Activated naive CD4-positive, alpha-beta T cell treated with anti-CD3 and anti-CD28 coated beads, Interleukin-2, amount 10 ng/mL, durations not matched to agents 7 days and 5 days (primary cell): ENCODE measurements at places on chromosomes 7 and 10.

GRCh38 chr7:155291045-155291530 lies 6.6 kb upstream of the INSIG1 start:
- no peak for DNase-seq

- DNase-seq: no peak
Observed at GRCh38 chr7:138662076-138662990, 38.8 kb downstream of the SVOPL start.

DNA sequence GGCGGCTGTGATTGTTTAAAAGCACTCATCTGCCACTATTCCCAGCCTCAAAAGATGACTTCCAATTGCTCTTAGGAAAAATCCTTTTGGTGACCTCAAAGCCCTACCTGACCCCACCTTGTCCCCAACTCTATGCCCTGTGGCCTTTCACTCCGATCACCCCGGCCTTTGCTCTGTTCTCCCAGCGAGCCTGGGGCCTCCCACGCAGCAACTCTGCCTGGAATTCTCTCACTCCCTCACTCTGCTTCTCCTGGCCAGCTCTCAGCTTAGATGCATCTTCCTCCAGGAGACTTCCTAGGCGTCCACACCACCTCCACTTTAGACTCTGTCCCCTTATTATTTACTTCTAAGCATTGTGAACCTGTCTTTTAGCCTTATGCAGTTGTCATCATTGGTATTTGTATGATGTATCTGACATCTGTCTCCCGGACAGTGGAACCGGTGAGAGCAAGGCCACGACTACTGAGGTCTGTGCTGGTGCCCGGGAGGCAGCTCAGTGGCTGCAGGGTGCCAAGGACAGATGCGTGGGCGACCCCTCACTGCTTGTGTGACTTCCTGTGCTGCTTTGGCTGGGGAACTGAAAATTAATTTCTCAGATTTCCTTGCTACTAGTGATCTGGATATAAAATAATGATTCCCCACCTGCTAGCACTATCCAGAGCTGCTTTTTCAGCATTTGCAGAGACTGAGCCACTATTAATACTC lies 63.0 kb downstream of the PIP4K2A start:
- no peak for DNase-seq

DNA sequence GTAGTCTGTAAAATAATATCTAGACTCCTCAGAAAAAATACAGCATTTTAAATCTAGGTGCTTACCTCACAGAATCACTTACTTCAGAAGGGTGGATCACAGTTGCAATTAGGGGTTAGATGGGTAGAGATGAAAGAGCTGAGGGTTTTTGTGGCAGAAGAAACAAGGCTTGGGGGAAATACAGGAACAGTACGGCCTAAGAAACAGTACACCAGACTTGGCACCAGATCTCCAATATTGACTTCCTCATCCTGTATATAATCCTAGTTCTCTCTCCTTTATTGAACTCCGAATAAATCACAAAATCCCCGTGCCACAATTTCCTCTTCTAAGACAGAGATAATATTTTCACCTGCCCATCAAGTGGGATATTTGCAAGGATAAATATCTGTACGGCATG lies 14.3 kb downstream of the CEP41 start:
- no peak for DNase-seq

DNA sequence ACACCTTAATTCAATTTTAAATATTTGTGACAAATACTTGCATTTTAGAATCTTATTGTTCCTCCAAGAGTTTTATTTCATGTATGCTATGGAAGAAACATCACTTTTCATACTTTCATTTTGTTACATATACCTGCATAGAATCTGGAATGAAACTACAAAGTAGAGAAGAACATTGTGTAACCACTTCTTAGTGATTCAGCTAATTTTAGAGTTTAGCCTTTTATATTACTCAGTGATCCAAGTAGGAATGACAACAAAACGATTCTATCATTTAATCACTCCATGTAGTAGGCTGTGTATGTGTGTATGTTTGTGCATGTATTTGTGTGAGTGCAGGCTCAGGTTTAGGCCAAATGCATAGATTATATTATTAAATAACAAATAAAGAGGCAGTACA lies 14.4 kb upstream of the SEMA3A start:
- no peak for DNase-seq

DNA sequence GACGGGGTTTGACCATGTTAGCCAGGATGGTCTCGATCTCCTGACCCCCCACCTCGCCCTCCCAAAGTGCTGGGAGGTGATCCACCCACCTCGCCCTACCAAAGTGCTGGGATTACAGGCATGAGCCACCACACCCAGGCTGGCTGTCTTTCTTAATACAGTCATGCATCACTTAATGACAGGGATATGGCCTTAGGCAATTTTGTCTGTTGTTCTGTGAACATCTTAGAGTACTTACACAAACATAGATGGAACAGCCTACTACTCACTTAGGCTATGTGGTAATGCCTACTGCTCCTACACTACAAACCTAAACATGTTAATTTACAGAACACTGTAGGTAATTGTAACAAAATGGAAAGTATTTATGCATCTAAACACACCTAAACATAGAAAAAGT lies 106.6 kb upstream of the KCNMA1 start:
- no peak for DNase-seq

DNA sequence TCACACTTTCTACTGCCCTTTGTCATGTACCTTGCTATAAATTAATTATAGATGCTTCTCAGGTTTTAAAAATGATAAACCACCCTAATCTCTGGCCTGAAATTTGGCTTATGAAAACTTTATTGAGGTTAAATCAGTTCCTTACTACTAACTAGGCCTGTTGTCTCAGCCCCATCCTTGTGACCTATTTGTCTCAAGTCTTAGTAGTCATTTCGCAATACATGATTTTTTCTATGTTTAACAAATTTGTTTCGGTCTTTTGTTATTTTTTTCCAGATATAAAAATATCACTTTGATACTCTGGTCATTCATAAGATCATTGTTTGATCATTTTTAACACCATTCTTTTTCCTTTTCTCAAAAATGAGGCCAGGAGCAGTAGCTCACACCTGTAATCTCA lies 411.6 kb downstream of the GFRA1 start:
- no peak for DNase-seq

DNA sequence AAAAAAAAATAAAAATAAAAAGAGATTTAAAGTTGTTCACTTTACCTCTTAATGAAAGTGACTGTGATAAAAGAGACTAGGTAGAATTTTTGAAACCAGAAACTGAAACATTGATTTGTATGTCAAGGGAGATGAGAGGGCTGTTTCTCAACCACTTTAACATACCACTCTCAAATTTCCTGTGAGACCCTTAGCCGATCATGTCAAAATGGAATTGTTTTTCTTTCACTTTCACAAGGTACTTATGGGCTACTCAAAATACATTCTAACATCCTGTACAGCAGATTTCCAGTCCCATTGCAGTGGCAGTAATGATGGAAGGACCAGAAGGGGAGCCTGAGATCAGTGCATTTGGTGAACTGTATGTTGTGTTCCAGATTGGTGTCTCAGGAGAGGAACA lies 261.2 kb downstream of the PPP1R3A start:
- no peak for DNase-seq

DNA sequence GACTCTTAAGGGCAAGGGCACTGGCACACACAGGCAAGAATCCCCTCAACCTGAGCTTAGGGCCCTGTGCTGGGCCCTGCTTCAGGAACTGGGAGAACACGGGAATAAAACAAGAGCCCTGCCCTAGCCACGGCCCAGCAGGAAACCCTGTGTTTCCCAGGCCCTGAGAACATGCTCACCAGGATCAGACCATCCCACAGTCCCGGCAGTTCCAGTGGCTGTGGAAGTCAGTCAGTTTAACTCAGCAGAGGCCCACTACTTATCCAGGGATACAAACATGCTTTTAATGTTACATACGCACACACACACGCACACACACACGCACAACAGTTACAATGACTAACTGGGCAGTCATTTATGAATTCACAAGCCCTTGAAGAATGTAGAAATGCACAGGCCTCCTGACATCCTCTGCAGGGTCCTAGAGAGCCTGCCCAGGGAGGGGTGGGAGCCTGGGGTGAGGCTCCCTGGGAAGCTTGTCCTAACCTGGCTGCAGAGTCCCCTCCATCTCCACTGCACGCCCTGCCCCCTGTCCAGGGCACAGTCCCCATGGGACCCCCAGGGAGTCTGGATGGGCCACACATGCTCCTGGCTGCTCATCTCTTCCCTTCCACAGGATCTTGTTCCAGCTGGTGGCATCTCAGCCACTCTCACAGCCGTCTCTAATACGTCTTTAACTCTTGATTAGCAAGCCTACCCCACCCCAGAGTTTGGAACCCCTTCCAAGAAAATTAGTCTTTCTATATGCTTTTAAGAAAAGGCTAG lies 97.6 kb downstream of the TCERG1L start:
- DNase-seq: peak; percentile 8

GRCh38 chr10:24152270-24152669 lies 56.7 kb upstream of the KIAA1217 start:
- DNase-seq: no peak

GRCh38 chr10:13788711-13789447 lies 202.1 kb downstream of the PRPF18 start:
- peak; percentile 26 for DNase-seq

- no peak for DNase-seq
Observed at GRCh38 chr7:92343714-92344113, 97.9 kb downstream of the ANKIB1 start.

DNA sequence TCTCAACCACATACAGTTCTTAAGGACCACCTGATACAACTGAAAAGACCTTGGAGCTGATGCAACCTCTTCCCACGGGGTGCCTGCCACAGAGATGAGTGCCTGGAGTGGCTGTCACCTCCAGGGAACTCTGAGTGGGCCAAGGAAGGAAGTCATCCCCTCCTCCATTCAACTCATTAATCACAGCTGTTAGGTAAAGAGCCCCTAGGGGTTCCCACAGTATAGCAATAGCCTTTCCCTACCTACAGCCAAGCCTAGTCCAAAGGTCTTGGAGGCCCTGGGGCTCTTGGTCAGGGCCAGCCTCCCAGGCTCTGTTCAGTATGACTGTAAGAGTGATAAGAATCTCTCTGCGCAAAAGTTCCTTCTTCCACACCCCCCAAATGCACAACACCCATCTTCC lies 70.4 kb upstream of the NFE2L3 start:
- DNase-seq: no peak

DNA sequence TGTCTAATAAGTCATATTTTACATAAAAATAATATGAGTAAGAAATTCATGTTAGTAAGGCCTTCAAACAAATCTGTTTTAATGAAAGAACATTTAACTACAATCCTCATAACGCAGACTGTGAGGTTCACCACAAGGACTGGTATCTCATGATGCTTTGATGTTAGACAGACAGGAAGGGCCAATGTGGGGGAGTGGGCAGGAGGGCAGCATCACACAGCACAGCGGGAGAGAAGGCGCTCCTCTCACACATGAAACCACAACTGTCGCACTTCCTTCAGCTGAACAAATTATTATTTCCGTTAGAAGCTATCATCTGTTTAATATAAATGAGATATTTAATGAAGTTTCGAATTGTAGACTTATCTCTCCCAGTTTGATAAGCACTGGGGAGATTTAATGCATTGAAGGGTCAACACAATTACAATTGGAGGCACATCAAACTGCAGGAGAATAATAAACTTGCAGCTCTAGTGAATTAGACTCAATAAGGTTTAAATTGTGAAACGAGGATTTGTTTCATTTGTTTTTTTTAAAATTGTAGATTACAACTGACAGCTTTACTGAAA lies 466.1 kb downstream of the PARD3 start:
- no peak for DNase-seq
